ENCODE measurements at places on chromosomes 1 and 21.

DNA sequence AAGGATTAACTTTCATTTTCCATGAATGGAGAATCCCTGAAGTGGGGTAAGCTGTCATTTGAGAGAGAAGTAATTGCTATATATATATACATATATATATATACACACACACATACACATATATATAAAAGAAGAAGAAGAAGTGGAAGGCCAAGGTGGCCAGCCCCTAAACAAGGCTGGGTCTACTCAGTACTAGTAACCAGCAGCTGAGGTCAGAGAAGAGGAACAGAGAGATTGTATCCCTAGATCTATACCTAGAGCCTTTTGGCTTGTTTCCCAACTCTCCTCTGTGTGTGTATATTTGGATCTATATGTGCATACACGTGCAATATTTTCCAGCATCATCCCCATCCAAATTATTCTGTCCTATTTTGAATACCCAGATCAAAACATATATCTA is 5.2 kb downstream of the TNFSF4 start:
- DNase-seq: no peak

GRCh38 chr1:159211331-159212136 is 6.9 kb downstream of the ACKR1 start:
- peak; percentile 26 for DNase-seq

- DNase-seq: no peak
These were observed 18.8 kb downstream of the SLC1A7 start for GRCh38 chr1:53123453-53124140.

- DNase-seq: no peak
These were observed 13.4 kb downstream of the LRRC41 start for GRCh38 chr1:46289976-46290375.

DNA sequence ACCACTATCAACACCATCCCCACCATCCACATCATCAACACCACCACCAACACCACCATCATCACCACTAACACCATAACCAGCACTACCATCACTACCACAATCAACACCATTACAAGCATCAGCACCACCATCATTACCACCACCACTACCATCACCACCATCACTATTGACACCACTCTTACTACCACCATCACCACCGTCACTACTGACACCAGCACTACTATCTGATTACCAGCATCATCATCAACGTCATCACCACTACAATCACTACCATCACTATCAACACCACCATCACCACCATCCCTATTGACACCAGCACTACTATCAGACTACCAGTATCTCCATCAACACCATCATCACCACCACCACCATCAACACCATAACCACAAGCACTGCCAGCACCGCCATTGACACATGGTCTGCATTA is 106.1 kb upstream of the RUNX3 start:
- no peak for DNase-seq

DNA sequence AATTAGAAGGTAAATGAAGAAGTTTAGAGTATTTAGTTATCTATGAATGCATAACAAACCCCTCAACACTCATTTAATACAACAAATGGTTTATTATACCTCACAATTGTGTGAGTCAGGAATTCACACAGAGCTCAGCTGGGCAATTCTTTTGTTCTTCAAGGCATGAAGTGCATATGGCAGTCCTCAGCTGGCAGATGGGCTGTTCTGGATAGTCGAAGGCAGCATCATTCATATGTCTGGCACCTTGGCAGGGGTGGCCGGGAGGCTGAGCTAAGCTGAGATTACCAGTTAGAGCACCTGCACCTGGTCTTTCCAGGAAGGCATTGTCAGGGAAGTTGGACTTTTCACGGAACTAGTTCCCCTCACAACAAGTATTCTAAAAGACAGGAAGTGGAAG is 286.2 kb upstream of the DUSP10 start:
- DNase-seq: no peak

Data from CD4-positive, alpha-beta memory T cell (primary cell).